ENCODE measurements at places on chromosomes 3 and 15.

- no peak for DNase-seq
Observed at GRCh38 chr3:120177151-120177550, 82.9 kb upstream of the GSK3B start.

- no peak for DNase-seq
Observed at GRCh38 chr15:86221119-86221518, 141.4 kb downstream of the AGBL1 start.

DNA sequence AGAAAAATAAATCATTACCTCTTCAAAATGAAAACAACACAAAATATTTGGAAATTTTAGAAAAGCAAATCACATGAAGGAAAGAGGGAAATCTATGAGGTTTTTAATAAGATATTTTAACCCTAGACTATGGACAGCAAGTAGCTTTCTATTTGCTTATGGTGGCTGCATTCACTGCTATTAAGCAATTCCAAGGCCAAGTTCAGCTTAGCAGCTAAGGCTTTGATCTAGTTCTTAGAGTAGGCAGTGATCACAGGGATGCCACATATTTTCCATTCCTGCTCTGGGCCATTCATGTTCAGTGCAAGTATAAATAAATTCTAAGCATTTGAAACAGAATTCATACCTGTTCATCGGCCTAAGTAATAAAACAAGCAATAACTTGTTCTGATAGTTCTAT is 235.3 kb downstream of the CDIN1 start:
- no peak for DNase-seq

- DNase-seq: no peak
Observed at GRCh38 chr15:58546635-58547627, 115.1 kb downstream of the LIPC start.

- DNase-seq: no peak
Observed at GRCh38 chr3:47273564-47273963, 9.0 kb downstream of the KIF9 start.

- no peak for DNase-seq
Observed at GRCh38 chr15:94075349-94075748, 156.0 kb upstream of the MCTP2 start.

DNA sequence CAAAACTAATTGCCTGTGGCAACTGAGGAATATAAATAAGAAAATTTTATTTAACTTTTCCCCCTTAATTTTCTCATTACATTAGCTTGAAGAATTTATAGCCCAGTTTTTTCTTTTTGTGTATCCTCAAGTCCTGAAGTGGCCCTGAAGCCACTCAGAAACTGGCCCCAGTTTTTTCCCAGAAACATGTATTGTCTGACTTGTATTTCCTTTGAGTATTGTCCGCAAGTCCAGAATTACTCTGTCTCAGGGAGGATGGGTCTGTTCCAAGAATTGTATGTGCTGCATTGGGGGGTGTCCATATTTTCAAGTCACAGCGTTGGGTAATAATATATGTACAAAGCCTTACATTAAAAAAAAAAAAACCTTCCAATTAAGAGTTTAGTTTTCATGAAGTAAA is 149.7 kb upstream of the IL12A start:
- no peak for DNase-seq

DNA sequence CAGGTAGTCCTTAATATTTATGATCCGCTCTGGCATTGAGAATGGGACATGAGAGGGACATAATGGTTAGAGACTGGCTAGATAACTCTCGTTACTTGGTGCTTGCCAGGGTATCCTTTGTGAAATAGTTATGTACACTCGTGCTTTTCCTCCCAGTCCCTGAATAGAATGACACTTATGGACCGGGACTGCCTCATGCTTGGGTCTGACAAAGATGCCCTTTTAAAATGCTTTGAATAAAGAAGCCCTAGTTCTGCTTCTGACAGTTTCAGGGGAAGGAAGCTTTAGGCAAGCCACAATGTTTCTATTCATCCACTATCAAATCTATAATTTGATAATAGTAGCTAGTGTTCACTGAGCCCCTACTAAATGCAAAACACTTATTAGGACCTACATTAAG is 29.4 kb downstream of the POLR2M start:
- no peak for DNase-seq

DNA sequence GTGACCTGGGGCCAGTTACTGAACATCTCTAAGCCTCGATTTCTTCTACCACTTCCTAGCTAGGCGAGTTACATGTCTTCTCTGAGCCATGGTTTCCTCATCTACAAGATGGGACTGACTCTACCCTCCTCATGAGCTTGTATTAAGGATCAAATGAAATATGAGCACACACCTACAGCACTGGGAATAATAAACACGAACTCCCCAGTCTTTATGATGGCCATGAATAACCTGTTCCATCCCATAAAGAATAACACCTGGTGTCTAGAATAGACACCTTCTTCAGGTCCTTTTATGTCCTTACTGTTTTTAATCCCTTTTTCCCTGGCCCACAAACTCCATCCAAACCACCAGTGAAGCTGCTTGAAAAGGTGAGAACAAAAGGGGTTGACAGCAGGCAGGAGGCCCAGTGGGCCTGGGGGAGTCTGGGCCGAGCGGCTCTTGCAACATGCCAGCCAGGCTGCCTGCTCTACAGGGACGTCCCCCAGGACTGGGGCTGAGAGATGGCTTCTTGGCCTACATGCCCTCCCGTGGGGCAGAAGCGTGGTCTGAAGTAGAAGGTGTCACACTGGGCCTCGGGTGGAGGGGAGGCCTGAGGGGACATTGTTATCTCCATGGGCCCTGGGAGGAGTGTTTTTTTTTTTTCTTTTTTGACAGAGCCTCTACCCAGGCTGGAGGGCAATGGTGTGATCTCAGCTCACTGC is 178.2 kb downstream of the RAB11A start:
- DNase-seq: no peak

- DNase-seq: no peak
Observed at GRCh38 chr15:52060501-52060900, 41.5 kb downstream of the MAPK6 start.

DNA sequence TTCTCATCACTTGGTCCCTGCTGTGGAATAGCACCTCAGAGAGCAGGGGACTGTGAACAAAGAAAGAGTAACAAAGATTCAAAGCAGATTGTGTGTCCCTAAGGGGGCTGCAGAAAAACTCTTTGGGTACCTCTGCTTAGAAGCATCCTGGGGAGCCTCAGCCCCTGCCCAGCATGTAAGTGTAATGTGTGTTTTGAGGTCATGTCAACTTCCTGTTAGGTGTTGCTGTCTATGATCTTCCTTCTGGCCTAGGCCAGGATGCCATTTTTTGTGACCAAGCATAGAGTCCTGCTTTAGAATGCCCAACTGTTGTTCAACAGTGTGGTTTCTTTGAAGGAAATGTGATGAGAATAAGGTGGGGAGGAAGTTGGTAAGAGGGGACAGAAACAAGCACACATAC is 77.1 kb upstream of the BCL6 start:
- no peak for DNase-seq

GRCh38 chr3:26657348-26657976 is 34.9 kb downstream of the LRRC3B start:
- no peak for DNase-seq

- DNase-seq: no peak
Observed at GRCh38 chr3:14524311-14524711, 15.8 kb downstream of the GRIP2 start.

- DNase-seq: no peak
Observed at GRCh38 chr3:54202054-54202453, 79.7 kb downstream of the CACNA2D3 start.

GRCh38 chr3:158369279-158369678 is 201.7 kb upstream of the MLF1 start:
- DNase-seq: no peak

DNA sequence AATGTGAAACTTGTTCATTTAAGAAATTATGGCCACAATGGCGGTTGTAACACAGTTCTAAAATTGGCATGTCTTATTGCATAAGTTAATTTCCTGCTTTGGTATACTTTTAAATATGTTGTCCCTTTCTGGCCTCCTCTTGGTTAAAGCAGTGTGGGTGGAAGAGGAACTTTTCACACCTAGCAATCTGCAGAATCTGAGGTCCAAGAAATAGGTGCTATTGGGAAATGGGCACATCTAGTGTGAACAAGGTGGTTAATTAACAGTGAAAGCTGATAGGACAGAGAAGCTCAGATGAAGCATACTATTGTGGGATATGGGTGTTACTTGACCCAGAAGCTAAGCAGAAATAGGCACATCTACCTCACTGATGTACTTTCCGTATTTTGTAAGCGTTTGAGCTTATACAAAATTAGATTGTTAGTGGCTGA is 10.6 kb downstream of the CMC1 start:
- DNase-seq: no peak

DNA sequence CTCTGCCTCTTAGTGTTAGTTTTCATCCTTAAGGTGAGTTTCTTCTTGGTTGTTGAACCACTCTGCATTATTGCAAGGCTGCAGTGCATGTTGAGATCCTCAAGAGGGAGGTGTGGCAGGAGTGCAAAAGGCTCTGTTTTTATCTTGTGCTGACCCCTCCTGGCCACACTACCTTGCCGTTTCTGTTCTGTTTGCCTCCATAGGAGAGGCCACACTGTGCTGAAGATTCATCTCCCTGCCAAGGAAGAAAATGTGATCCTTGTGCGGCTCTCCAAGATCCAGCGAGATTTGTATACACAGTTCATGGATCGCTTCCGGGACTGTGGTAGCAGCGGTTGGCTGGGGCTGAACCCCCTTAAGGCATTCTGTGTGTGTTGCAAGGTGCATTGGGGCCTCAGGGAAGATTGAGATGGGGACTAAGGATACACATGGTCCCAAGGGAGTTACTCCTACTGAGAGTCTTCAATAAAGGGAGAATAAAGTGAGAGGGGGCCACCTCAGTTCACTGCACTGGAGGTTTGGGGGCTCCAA is 33.0 kb upstream of the TEX264 start:
- DNase-seq: no peak

- DNase-seq: no peak
Observed at GRCh38 chr15:25776071-25776746, 86.9 kb downstream of the ATP10A start.

- DNase-seq: no peak
Observed at GRCh38 chr15:71804695-71805470, 5.5 kb upstream of the NR2E3 start.

GRCh38 chr3:171829841-171830517 is 13.2 kb upstream of the TMEM212 start:
- peak; percentile 81 for DNase-seq

GRCh38 chr15:100861511-100861991 is 18.1 kb upstream of the ALDH1A3 start:
- DNase-seq: no peak

- DNase-seq: peak; percentile 71
Observed at GRCh38 chr15:101115786-101116680, 135.8 kb downstream of the CHSY1 start.

GRCh38 chr3:50304601-50305000 is 1.2 kb upstream of the HYAL1 start:
- DNase-seq: no peak

- no peak for DNase-seq
Observed at GRCh38 chr3:130760922-130761321, 14.3 kb upstream of the PIK3R4 start.

GRCh38 chr3:89467898-89468363 is 360.5 kb downstream of the EPHA3 start:
- no peak for DNase-seq

DNA sequence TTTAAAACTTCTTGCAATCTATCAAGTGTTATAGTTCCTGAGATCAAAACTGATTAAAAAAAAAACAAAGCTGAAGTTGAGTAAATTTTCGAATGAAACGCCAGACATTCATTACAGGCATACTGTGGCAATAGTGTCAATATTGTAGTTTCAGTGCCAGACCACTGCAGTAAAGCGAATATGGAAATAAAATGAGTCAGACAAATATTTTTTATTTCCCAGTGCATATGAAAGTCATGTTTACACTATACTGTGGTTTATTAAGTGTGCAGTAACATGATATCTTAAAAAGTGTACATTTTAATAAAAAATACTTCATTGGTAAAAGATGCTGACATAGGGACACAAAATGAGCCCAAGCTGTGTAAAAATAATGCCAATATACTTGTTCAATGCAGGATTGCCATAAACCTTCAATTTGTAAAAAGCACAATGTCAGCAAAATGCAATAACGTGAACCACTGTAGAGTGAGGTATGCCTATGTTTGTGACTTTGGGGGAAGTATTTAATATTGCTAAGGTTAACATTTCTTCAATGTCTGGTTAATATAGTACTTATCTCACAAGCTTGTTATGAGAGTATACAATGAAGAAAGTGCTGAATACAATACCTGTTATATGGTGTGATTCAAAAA is 1473.9 kb upstream of the GBE1 start:
- DNase-seq: no peak

DNA sequence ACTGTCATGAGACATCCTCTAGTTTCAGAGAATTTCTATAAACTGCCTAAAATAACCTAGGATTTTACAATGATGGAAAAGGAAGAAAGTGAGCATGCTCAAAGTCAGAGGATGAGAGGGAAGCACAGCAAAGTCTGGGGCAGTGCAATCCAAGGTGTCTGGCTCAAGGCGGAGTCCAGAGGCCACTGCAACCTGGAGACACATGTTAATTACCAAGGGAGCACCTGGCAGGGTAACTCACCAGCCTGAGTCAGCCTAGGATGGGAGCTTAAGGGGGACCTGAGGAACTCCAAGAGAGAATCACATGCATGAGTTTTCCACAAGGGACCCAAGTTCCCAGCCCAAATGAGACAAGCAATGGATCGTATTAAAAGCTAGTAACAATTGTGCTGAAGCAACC is 49.8 kb downstream of the PLD1 start:
- no peak for DNase-seq

- DNase-seq: no peak
Observed at GRCh38 chr3:78858174-78858573, 909.6 kb downstream of the ROBO1 start.

DNA sequence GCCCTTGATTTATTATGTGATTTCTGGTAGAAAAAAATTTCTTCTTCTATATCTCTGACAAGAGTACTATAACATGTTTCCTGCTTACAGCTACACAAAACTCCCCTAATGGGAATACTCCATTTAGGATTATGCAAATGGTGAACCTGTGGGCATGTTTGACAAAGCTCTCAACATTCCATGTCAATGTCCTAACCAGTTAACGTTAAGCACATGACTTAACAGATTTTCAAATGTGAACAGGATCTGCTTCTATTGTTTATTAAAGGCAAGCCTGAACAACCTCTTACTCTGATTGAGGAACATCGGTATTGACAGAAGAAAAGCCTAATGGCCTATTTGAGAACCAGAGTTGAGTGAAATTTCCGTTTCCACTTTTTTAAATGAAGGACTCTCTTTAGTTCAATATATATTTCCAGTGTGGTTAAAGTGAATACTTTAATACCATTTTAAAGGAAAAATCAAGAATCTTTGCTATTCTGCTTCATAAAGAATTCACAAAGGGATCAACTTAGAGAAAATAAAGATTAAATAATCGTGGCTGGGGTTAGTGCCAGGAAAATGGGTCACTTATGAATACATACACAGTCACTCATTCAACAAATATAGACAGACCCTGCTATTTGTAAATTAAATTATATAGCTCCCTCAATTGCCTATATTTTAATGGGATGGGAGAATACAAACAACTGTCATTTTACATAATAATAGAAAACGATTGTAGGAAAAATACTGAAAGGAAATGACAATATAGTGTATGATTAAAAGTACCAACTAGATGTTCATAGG is 300.3 kb upstream of the CBLB start:
- no peak for DNase-seq
